ENCODE measurements at places on chromosomes 12 and 14. TPM values are rescaled to one million over a fixed set of nuclear protein-coding genes. Genes with fewer than 3 reads are reported as not detected.

DNA sequence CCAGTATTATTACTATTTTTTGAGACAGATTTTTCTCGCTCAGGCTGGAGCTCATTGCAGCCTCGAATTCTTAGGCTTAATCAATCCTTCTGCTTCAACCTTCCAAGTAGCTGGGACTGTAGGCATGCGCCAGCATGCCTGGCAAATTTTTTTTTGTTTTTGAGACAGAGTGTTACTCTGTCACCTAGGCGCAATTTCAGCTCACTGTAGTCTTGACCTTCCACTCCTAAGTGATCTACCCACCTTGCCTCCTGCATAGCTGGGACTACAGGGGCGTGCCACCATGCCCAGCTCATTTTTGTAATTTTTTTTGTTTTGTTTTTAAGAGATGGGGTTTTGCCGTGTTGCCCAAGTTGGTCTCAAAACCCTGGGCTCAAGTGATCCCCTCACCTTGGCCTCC is 15.2 kb downstream of the ERC1 start:
- DNase-seq: no peak
- H3K27me3 ChIP-seq: no peaks in the 10 kb centered on the region
- no peak overlapping the region for H3K4me3 ChIP-seq
- H3K36me3 ChIP-seq: no peaks in the 10 kb centered on the region
- H3K4me1 ChIP-seq: no peaks in the 10 kb centered on the region
- H3K27ac ChIP-seq: no peak overlapping the region

DNA sequence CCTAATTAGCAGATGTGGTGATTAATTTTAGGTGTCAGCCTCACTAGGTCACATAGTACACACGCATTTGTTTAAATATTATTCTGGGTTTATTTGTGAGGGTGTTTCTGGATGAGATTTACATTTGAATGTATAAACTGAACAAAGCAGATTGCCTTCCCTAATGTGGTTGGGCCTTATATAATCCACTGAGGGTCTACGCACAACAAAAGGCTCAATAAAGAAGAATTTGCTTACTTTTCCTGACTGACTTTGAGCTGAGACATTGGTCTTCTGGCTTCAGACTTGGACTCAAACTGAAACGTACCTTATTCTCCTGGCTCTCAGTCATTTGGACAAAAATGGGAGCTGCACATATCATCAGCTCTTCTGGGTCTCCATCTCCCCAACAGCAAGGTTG is 1132.3 kb upstream of the FLRT2 start:
- DNase-seq: no peak
- H3K4me3 ChIP-seq: no peak overlapping the region
- no peaks in the 10 kb centered on the region for H3K36me3 ChIP-seq
- H3K4me1 ChIP-seq: no peaks in the 10 kb centered on the region
- H3K27ac ChIP-seq: no peak overlapping the region

DNA sequence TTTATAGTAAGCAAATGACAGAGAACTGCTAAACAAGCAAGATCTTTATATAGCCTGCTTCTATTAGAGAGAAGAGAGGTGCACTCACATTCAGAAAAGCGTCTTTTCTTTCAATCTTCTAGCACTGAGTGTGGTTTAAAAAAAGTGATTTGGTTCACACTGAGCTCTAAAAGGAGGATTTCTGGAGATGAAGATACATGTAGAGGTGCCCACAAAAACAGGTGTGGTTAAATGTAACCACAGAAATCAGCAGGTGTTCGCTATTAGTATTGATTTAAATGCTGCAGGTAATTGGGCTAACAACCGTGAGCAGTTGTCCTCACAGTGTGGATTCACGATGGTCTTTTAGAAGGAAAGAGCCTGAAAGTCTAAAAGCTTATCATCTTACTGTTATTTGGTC is 10.7 kb downstream of the PKP2 start:
- no peak overlapping the region for H3K27ac ChIP-seq
- H3K4me3 ChIP-seq: no peak overlapping the region
- H3K36me3 ChIP-seq: no peaks in the 10 kb centered on the region
- H3K27me3 ChIP-seq: peaks cover 3% of the 10 kb centered on the region
- H3K4me1 ChIP-seq: no peaks in the 10 kb centered on the region

DNA sequence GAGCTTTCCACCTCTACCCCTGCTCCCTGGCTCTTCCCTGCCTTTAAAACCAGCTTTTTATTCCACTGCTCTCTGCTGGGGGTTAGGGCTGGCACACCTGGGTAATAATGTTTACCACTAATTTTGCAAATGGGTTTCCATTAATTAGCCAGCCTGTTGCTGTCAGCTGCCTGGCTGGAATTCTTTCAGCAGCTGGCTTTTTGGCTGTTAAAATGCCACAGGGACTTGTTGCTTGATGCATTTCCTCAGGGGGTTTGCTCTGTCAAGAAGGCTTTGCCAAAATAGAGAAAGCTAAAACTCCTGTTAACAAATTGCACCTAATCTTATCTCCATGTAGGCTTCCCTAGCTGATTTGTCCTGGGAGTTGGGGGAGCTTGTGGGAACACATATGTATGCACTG is 51.8 kb upstream of the PSMC1 start:
- no peak overlapping the region for H3K4me3 ChIP-seq
- H3K36me3 ChIP-seq: no peaks in the 10 kb centered on the region
- H3K4me1 ChIP-seq: no peaks in the 10 kb centered on the region
- DNase-seq: no peak
- no peak overlapping the region for H3K27ac ChIP-seq

DNA sequence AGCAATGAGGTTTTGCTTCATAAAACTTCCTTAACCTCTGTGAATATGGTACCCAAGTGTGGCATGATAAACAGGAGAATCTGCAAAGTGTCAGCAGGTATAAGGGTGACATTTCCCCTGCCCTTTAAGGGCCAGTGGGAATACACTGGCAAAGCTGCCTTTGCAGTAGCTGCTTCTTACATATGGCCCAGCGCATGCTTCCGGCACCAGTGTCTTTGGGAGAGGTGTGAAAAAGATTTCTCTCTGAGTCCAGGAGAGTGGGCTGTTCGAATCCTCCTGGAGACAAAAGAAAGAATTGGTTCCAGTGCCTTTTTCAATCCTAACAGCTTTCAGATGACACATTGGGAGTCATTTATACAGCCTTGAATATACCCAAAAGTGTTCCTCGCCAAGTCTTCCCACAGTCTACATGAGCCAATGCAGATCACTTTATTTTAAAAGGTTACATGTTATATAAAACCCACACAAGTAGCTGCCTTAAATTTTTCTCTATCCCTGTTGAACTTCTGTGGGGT is 437.7 kb downstream of the PRKD1 start:
- no peak overlapping the region for H3K27ac ChIP-seq
- H3K36me3 ChIP-seq: no peaks in the 10 kb centered on the region
- no peaks in the 10 kb centered on the region for H3K27me3 ChIP-seq
- no peak overlapping the region for H3K4me3 ChIP-seq
- H3K4me1 ChIP-seq: no peaks in the 10 kb centered on the region

DNA sequence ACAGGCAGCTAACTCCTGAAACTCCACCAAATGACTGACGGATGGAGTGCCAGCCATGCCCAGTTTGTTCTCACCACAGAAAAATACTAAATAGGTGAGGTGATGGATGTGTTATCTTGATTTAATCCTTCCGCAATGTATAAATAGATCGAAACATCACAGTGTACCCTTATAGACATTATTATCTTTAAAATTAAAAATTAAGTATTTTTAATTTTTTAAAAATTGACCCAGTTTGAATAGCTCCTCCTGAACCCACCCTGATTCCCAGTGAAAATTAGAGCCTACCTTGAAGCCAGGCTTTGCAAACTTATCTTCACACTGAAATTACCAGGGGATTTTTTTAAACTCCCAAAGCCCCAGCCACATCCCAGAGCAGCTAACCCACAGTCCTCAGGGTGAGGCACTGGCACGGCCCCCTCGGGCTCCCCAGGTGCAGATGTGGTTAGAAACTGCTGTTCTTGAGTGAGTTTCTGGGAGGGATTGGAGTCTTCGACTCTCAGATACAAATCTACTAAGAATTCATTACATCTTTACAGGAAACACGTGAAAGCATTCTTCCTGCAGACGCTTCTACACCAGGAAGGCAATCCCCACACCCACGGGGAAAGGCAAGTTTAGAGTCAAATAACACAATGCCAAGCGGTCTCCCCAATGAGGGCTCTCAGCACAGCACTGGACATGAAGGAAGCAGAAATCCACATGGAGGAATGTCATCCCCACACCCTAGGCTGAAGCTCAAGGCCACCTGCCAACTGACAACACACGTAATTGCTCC is 126.4 kb downstream of the RIMBP2 start:
- DNase-seq: no peak
- no peaks in the 10 kb centered on the region for H3K36me3 ChIP-seq
- no peaks in the 10 kb centered on the region for H3K4me1 ChIP-seq
- H3K27ac ChIP-seq: no peak overlapping the region
- H3K4me3 ChIP-seq: no peak overlapping the region
- H3K27me3 ChIP-seq: peaks cover 12% of the 10 kb centered on the region

- H3K4me3 ChIP-seq: no peak overlapping the region
- no peak for DNase-seq
- H3K36me3 ChIP-seq: no peaks in the 10 kb centered on the region
- H3K27ac ChIP-seq: no peak overlapping the region
- H3K4me1 ChIP-seq: no peaks in the 10 kb centered on the region
- H3K27me3 ChIP-seq: no peaks in the 10 kb centered on the region
These were observed 230.7 kb downstream of the BCL11B start for GRCh38 chr14:99041141-99041819.

- no peak overlapping the region for H3K4me3 ChIP-seq
- 0 out of 2 replicates have a peak, but pooled peaks cover 4% of the 10 kb centered on the region for H3K4me1 ChIP-seq
- no peaks in the 10 kb centered on the region for H3K36me3 ChIP-seq
- DNase-seq: no peak
These were observed 50.5 kb downstream of the IRF2BPL start for GRCh38 chr14:76977793-76978720.

DNA sequence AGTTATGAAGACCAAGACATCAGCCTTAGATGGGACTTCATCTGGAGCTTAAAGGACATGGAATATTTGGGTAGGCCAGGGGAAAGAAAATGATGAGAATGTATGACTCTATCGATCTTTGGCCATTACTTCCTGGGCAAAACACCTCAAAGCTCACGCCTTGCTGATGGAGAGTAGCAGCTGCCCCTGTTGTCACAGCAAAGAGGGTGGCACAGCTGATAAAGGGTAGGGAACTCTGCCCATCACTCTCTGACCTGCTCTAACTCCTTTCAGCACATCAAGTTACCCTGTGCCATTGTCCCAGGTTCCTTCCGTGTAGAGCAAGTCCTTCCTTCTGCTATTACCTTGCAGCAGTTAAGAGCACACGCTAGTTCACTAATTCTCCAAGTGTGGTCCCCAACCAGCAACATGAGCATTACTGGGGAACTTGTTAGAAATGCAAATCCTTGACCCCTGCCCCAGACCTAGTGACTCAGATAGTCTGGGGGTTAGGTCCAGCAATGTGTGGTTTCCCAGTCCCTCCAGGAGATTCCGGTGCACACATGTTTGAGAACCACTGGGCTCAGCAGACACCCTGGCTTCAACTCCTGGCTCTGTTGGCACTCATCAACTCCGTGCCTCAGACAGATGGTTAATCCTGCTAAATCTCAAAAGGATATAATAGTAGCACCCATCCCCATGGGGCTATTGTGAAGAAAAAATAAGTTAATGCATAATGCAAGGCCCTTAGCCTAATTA is 93.7 kb upstream of the EEA1 start:
- H3K27ac ChIP-seq: no peak overlapping the region
- H3K27me3 ChIP-seq: no peaks in the 10 kb centered on the region
- no peak for DNase-seq
- no peaks in the 10 kb centered on the region for H3K36me3 ChIP-seq

DNA sequence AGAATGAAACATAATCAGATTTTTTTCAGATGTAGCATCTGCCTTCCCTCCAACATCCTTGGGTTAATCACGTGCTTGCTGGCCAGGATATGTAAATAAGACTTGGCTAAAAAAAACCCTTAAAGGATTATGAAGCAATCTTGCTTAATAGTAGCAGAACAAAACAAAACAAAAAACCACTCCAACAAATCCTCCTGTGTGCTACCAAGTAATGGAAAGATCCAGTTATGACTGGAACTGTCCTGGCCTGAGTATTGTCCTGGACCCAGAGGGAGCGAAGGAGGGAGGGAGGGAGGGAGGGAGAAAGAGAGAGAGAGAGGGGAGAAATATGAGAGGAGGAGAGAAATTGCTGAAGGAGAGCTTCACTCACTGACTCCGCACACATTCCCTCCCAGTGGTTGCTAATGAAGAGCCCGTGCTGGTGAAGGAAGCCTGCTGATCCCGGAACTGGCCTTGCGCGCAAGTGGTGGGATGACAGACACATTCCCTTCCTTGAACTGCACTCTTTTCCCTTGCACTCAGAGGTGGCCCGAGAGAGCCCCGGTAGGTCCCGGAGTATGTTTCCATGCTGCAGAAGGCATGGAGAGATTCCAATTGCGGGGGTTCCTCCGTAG is 57.2 kb downstream of the HMGA2 start:
- peak overlapping the region; percentile 20 for H3K4me3 ChIP-seq
- H3K4me1 ChIP-seq: peaks cover 89% of the 10 kb centered on the region
- H3K27me3 ChIP-seq: no peaks in the 10 kb centered on the region
- peak overlapping the region; percentile 98 for H3K27ac ChIP-seq
- no peaks in the 10 kb centered on the region for H3K36me3 ChIP-seq
- no peak for DNase-seq

- no peak overlapping the region for H3K27ac ChIP-seq
- H3K36me3 ChIP-seq: no peaks in the 10 kb centered on the region
- H3K4me3 ChIP-seq: no peak overlapping the region
- peaks cover 7% of the 10 kb centered on the region for H3K27me3 ChIP-seq
- H3K4me1 ChIP-seq: no peaks in the 10 kb centered on the region
These were observed 448.8 kb upstream of the CCDC196 start for GRCh38 chr14:66037361-66037760.

DNA sequence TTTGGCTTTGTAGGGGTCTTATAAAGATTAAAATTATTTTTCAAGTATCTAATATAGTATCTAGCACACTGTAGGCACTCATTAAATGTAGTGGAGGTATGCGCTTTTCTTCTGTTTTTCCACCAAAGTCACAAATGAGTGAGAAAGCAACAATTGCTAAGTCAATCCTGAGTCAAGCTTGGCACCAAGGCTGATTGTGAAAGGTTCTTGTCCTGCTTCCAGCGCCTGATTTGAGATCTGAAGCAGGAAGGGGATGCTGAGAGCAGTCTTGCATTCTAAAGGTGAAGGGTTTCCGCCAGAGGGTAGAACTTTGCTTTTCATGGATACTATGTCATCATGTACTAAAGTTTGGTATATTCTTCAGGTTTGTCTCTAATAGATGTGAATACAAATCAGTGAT is 64.9 kb upstream of the DAAM1 start:
- DNase-seq: no peak
- H3K27me3 ChIP-seq: peaks cover 4% of the 10 kb centered on the region
- H3K27ac ChIP-seq: no peak overlapping the region
- no peak overlapping the region for H3K4me3 ChIP-seq
- H3K4me1 ChIP-seq: no peaks in the 10 kb centered on the region

- no peak for DNase-seq
- H3K4me3 ChIP-seq: no peak overlapping the region
- no peaks in the 10 kb centered on the region for H3K27me3 ChIP-seq
- H3K36me3 ChIP-seq: no peaks in the 10 kb centered on the region
These were observed 183.8 kb upstream of the LHX5 start for GRCh38 chr12:113655479-113655878.

GRCh38 chr14:68459480-68460136 is 333.3 kb downstream of the ZFP36L1 start:
- no peaks in the 10 kb centered on the region for H3K27me3 ChIP-seq
- H3K4me3 ChIP-seq: no peak overlapping the region
- H3K4me1 ChIP-seq: peaks cover 19% of the 10 kb centered on the region
- H3K36me3 ChIP-seq: no peaks in the 10 kb centered on the region

GRCh38 chr12:105561546-105562198 is 231.2 kb downstream of the C12orf75 start:
- no peak overlapping the region for H3K4me3 ChIP-seq
- H3K36me3 ChIP-seq: no peaks in the 10 kb centered on the region
- peaks cover 19% of the 10 kb centered on the region for H3K4me1 ChIP-seq
- no peaks in the 10 kb centered on the region for H3K27me3 ChIP-seq
- DNase-seq: no peak

The RCOR1 gene
- total RNA-seq: 27.1 TPM

The CEBPE gene
- not detected for total RNA-seq

The SAMD4A gene
- total RNA-seq: 15.2 TPM

The ZFHX2 gene
- total RNA-seq: 2.4 TPM

The PRKAB1 gene
- total RNA-seq: 36.3 TPM

The MAPK1IP1L gene
- total RNA-seq: 79.4 TPM
